ENCODE measurements at places on chromosomes 1 and 21.
A peak's percentile ranks its signal among the peaks of the same experiment; 100 is the strongest.

- no peak for DNase-seq
Measured at GRCh38 chr1:180156631-180157091, 2.0 kb downstream of the QSOX1 start.

DNA sequence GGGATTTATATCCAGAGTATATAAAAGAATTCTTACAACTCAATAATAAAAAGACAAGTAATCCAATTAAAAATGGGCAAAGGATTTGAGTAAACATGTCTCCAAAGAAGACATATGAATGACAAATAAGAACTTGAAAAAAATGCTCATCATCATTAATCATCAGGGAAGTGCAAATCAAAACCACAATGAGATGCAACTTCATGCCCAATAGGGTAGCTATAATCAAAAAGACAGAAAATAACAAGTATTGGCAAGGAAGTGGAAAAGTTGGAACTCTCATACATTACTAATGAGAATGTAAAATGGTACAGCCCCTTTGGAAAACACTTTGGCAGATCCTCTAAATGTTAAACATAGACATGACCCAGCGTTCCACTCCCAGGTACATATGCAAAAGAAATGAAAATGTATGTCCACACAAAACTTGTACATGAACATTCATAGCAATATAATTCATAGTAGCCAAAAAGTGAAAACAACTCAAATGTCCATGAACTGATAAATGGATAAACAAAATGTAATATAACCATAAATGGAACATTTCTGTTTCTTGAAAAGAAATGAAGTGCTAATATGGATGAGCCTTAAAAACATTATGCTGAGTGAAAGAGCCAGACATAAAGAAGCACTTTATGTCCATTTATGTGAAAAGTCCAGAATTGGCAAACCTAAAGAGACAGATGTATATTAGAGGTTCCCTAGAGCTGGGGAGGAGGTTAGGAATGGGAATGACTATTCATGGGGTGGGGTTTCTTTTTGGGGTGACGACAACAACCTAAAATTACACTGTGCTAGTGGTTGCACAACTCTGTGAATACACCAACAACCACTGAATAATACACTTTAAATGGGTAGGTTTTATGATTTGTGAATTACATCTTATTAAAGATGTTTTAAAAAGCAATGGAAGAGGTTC is 259.7 kb downstream of the RHOU start:
- DNase-seq = no peak

DNA sequence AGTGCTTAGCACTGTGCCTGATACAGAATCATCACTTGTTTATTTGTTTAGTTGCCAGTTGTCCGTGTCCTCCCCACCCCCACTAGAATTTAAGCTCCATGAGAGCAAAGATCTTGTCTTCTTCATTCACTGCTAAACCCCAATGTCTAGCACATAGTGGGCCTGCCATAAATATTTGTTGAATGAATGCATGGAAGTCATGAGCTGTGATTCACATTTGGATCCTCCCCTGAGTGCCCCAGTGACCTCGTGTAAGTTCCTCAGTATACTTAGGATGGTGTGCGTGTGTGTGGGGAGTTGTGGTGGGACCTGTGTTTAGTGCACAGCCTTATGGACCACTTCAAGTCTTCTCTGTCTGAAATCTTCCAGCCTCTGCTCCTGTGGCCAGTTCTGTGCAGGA is 23.1 kb downstream of the IER5 start:
- no peak for DNase-seq

DNA sequence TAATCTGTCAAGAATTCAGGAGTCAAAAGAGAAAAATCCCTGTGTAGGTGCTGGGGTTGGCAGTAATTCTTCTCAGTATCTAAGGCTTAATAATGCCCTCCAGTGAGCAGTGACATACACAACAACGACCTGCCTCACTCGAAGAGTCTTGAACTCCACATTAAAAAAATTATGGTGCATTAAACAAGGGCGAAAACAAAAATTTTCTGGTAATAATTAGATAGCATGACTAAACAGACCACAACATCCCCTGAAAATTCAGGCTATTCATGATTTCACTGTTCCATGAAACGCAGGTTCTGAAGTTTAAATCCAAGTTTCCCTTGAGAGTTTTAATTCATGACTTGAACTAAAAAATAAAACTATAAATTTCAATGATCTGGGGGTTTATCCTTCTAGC is 5.1 kb downstream of the SRSF4 start:
- no peak for DNase-seq

- peak; percentile 40 for DNase-seq
Measured at GRCh38 chr21:42145569-42146272, 73.2 kb upstream of the ABCG1 start.

DNA sequence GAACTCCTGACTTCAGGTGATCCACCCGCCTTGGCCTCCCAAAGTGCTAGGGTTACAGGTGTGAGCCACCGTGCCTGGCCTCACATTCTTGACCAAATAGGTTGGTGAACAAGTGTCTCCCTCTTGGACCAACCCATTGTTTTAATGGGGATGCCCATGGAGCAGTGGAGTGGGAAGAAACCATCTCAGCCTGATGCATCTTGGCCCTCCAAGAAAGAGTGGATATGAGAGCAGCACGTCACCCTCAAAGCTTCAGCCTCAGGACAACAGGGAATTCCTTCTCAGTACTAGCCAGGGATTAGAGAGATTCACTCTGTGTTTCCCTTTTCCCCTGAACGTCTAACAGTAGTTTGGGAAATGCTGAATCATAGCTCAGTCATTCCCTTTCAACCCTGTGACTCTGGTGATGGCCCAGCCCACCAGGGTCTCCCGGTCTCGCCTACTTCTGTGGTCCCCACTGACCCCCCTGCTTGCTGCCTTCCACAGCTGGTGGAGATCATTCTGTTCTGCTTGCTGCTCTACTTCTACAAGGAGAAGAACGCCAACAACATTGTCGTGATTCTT is 37.4 kb downstream of the NIPAL3 start:
- no peak for DNase-seq

DNA sequence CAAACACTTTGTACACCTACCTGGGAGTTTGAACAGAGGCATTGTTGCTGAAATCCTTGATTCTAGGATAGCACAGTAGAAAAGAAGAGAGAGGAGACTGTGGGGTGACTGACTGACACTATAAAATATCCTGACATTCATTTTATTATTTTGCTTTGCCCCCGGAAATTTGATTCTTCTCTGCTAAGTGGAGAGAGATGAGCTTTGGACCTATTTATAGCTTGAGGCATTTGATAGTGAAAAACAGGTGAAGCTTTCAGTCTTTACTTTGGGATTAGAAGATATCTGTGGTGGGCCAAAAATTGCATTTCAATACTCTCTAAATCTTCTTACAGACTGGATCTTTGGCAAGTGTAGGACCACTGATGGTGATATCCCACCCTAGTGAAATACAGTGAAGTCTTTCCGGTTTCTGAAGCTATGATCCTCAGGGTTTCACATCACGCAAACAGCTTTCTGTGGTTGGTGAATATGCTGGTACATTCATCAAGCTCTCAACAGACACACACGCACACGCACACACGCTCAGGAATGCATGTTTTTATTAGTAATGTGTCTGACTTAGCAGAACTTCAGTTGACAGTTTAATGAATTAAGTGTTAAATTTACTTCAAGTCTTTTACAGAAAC is at the start of gene AMPD1:
Gene AMPD1, minus strand, starts transcription at position 117 of the 629 bp plus-strand sequence. Its CDS starts 75 bp downstream, at position 42.
- DNase-seq = no peak

- DNase-seq = no peak
Measured at GRCh38 chr21:15003463-15004135, 61.2 kb downstream of the NRIP1 start.

DNA sequence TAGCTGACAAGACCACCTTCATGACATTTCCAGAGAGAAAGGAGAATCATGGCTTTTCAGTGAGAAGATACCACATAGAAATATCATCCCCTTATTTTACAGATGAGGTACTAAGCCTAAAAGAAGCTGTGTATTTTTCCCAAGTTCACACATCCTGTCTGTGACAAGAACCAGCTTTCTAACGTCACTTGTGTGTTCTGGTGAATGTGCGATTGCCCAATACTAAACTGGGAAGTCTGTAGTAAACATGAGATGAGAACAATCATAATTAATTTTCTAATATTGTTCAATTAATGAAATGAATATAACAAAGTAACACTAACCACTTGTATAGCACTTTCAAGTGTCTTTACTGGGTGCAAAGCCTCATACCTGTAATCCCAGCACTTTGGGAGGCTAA is 46.0 kb downstream of the PTGER3 start:
- no peak for DNase-seq

DNA sequence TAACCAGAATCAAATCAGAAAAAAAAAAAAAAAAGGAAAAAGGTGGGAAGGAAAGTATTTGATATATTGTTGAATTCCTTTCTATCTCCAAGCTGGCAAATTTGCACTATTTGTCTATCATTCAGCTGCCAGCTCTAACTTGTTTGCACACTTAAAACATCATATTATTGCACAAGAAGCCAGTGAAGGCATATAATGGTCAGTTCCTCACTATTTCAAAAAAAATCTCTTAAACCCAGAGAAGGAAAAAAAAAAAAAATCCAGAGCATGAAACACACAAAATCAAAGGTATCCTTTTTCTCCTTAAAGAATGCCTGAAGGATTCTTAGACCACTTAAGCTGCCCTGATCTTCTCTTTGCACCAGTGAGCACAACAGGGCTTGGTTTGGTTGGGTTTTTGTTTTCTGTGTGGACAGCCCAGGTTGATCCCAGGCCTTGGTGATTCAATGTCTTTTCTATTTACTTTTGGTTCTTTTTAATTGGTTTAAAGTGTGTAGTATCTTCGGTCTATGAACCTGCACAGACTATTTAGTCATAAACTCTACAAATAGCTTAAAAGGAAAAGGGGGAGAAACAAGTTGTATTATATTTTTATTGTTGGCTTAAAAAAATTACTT is 40.2 kb downstream of the DUSP10 start:
- no peak for DNase-seq

DNA sequence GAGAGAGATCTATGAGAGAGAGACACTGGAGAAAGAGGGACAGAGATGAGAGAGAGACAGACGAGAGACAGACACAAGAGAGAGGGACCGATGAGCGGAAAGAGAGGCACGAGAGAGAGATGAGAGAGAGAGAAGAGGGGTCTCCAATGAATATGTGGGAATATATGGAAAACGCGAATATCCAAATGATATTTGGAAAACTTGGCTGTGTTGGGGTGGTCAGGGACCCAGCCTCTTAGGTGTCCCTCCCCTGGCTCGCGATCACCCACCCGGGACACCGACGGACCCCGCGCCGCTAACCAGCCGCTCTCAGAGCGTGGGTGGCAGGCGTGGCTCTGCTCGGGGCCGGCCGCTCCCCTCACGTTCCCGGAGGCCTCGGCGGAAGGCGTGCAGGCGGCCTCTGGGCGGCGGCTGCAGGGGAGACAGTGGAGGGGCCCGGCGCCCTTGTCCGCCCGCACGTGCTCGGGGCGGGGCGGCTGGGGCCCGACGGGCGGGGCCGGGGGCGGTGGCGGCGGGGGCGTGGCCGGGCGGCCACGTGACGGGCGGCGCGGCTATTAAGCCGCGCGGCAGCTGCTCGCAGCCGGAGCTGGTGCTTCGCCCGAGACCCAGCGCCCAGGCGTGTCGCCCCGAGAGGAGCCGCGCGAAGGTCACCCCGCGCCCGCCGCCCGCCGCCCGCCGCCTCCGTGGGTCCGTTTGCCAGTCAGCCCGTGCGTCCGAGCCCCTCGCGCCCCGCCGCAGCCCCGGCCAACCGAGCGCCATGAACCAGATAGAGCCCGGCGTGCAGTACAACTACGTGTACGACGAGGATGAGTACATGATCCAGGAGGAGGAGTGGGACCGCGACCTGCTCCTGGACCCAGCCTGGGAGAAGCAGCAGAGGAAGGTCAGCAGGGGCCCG is at the start of gene ACTN2:
Gene ACTN2, plus strand, starts transcription at position 583 of the 898 bp plus-strand sequence. Its CDS starts 175 bp downstream, at position 758.
- no peak for DNase-seq

- no peak for DNase-seq
Measured at GRCh38 chr1:2101946-2102345, 51.7 kb downstream of the PRKCZ start.

DNA sequence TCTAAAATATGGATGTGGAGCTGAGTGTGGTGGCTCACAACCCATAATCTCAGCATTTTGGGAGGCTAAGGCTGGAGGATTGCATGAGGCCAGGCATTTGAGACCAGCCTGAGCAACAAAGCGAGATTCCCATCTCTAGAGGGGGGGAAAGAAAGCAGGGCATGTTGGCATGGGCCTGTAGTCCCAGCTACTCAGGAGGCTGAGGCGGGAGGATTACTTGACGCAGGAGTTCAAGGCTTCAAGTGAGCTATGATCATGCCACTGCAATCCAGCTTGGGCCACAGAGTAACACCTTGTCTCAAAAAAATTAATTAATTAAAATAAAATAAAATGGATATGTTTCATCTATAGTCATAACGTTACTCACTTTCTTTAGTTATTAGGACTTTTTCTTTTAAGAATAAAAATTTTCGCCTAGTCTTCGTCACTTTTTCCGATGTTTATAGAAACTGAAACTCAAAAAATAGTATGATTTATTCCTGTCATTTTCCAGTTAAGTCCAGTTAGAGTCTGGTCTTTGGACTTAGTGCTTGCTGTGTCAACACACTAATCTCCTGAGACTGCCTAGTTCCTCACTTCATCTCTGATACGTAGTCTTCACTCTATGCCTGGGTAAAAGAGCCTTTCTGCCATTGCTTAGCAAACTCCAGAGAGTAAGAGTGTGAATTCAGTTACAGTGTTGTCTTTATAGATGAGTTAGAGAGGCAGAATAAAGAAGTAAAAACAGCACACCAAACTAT is 28.0 kb downstream of the IARS2 start:
- DNase-seq = no peak

DNA sequence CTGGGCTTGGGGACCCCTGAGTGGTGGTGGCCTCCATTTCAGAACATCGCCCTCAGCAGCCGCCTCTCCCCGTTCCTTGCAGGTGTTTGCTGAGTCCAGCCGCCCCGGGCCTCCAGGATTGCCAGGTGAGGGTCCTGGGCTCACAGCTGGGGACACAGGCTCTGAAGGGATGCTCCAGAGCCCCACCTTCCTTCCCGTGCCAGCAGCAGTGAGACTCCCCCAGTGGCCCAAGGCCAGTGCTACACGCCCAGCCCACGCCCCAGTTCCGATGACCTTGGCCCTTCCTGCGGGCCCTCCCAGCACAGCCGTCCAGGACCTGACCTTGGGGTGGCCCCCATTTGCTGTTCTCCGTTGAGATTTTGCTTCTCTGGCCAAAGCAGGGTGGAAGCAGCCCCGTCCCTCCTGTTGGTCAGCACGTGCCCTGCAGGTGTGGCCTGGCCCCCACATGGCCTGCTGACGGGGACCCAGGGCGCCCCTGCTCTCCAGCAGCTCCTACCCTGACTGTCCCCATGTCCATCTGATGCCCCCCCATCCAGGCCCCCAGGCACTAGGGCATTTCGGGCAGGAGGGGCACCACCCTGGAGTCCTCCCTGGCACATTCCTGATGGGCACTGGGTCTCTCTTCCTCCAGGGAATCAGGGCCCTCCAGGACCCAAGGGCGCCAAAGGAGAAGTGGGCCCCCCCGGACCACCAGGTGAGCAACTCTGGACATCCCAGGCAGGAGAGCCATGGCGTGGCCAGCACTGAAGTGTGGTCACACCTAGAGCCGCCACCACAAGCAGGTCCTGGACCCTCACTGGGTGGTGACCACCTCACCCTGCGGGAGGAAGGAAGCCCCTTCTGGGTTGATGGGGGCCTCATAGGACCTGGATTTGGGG is 45.0 kb downstream of the SLC19A1 start:
- no peak for DNase-seq

GRCh38 chr1:2314273-2314802 is 77.0 kb downstream of the MORN1 start:
- no peak for DNase-seq

GRCh38 chr1:211495584-211495983 is 3.6 kb upstream of the RD3 start:
- no peak for DNase-seq

- DNase-seq = no peak
Measured at GRCh38 chr1:111736548-111737215, 2.5 kb downstream of the INKA2 start.
